ENCODE measurements at places on chromosomes 3 and 15.

- DNase-seq, result no peak
These were observed 330 bp upstream of the TBC1D2B start for GRCh38 chr15:78077871-78078210.

GRCh38 chr3:48877671-48878070 is 21.0 kb downstream of the SLC25A20 start:
- no peak for DNase-seq

DNA sequence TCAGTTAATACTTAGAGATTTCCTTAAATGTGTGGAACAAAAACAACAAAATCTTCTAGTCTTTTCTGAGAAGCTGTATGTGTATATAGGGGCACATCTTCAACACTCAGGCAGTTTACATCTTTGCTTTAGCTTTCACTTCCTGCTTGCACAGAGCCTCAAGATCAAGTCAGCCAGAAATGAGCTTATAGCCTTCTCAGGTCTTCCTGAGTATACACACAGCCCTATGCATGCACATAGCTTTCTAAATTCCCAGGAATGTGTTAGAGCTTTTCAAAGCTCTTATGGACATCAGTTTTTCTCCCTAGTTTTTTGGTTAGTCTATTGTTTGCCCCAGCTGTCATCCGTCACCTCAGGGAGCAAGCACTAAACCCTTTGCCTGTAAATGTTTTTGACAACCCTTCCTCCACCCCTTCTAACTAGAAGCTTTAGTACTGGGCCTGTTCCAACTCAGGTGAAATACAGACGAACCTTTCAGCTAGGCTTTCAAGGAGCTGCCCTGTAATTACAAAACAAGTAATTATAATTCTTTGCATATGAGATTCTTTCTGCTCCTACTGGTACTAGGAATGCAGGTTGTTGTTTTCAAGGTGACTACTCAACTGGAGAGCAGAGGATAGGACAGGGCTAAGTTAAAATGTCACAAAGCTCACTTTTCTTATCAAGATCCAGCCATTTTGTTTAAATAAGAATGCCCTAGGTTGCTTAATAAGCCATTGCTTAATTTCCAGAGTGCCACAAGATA is 22.6 kb upstream of the MTMR10 start:
- DNase-seq, result no peak

DNA sequence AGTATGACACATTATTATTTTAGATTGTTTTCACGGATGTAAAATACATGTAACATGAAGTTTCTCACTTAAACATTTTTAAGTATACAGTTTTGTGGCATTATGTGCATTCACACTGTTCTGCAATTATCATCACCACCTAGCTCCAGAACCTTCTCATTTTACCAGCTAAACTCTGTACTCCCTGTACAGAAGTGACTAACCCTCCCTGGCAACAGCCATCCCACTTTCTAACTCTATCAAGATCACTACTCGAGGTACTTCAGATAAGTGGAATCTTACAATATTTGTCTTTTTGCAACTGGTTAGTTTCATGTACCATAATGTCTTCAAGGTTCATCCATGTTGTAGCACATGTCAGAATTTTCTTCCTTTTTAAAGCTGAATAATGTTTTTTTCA is 116.3 kb upstream of the IGF1R start:
- DNase-seq, result no peak

GRCh38 chr15:36948982-36949381 is 151.4 kb downstream of the MEIS2 start:
- DNase-seq, result no peak

GRCh38 chr3:141051443-141052200 is 475 bp downstream of the SPSB4 start:
- DNase-seq, result no peak

DNA sequence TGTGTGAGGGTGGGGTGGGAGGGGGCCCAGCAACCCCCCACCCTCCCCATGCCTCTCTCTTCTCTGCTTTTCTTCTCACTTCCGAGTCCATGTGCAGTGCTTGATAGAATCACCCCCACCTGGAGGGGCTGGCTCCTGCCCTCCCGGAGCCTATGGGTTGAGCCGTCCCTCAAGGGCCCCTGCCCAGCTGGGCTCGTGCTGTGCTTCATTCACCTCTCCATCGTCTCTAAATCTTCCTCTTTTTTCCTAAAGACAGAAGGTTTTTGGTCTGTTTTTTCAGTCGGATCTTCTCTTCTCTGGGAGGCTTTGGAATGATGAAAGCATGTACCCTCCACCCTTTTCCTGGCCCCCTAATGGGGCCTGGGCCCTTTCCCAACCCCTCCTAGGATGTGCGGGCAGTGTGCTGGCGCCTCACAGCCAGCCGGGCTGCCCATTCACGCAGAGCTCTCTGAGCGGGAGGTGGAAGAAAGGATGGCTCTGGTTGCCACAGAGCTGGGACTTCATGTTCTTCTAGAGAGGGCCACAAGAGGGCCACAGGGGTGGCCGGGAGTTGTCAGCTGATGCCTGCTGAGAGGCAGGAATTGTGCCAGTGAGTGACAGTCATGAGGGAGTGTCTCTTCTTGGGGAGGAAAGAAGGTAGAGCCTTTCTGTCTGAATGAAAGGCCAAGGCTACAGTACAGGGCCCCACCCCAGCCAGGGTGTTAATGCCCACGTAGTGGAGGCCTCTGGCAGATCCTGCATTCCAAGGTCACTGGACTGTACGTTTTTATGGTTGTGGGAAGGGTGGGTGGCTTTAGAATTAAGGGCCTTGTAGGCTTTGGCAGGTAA is 8.1 kb downstream of the FAM131A start:
- no peak for DNase-seq

DNA sequence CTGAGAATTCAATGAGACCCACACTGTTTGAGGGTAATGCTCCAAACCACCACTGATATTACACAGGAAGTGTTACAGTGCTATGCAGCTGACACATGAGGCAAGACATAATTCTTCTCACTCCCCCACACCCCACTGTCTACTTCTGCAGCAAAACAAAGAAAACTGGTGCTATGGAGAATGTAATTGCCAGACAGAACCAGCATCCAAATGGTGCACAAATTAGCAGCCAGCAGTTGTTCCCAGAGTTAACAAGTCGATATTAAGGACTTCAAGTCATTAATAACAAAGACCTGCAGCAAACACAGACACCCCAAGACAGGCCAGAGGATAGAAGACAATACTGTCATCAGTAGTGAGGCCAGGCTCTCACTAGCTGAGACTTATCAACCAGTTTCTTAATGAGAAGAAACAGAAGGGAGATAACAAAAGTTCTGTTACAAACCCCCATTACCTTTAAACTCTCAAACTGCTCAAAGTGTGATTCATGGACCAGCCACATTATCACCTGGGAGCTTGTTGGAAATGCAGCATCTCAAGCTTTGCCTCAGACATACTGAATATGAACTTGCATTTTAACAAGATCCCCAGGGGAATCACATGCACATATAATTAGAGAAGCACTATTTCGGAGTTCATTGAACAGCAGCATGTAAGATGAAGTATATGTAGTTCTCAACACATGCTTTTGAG is 58.7 kb upstream of the FNDC3B start:
- DNase-seq, result no peak
